ENCODE measurements at places on chromosomes 1 and 21. TPM values are rescaled to one million over a fixed set of nuclear protein-coding genes. Genes with fewer than 3 reads are reported as not detected.

TTC34 gene
- not detected for total RNA-seq

GRCh38 chr1:207691841-207692240 lies 46.9 kb downstream of the CR1L start:
- H3K36me3 ChIP-seq: no peaks in the 10 kb centered on the region
- H3K4me3 ChIP-seq: no peak overlapping the region
- H3K4me1 ChIP-seq: no peaks in the 10 kb centered on the region
- no peaks in the 10 kb centered on the region for H3K27me3 ChIP-seq

OR2T35 gene
- total RNA-seq: not detected

GRCh38 chr1:172826096-172826741 lies 167.3 kb downstream of the FASLG start:
- no peak overlapping the region for H3K4me3 ChIP-seq
- H3K4me1 ChIP-seq: no peaks in the 10 kb centered on the region
- DNase-seq: peak; percentile 32
- peak overlapping the region; percentile 66 for H3K27ac ChIP-seq

CRABP2 gene
- not detected for total RNA-seq

LGALS8 gene
- total RNA-seq: 13.0 TPM

DNA sequence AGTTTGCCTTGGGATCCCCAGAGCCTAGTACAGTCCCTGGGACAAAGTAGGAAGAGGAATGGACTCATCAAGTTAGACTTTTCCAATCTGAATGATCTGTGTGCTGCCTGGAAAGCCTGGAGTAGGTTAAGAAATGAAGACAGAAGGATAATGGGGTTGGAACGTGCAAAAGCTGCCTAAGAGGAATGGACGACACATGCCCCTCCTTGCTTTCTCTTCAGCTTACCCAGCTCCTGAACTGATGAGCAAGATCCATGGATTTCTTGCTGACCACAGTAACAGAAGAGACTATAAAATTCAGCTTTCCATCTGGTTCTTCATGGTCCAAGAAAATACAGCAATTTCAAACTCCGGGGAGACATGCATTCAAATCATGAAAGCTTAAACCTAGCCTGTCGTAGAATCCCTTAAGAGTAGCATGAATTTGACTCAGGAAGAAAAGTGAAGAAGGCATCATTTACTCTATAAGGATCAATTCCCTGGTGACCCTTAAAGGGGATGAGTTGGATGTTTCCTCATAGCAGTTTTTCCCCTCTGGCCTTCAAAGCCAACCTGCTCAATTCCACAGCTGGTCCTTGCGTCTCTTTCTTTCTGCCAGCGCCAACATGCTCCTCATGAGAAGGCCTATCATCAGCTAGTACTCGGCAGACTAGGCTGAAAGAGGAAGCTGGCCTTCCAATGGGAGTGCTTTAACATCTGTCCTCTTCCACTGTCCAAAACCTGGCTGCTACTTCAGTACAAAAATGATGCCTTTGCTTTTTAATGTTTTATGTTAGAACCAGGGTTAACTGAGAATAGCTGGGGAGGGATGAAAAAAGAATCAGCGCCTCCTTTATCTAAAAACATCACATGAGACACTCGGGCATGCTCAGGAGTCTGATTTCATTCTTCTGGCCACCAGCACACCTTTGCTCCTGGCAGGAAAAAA lies 5.7 kb upstream of the PEF1 start:
- no peak overlapping the region for H3K4me3 ChIP-seq
- H3K36me3 ChIP-seq: no peaks in the 10 kb centered on the region
- peak overlapping the region; percentile 56 for H3K27ac ChIP-seq
- H3K27me3 ChIP-seq: no peaks in the 10 kb centered on the region

GRCh38 chr1:206582971-206583706 lies 29.1 kb downstream of the EIF2D start:
- H3K4me3 ChIP-seq: no peak overlapping the region
- no peaks in the 10 kb centered on the region for H3K36me3 ChIP-seq
- H3K4me1 ChIP-seq: peaks cover 14% of the 10 kb centered on the region
- no peak for DNase-seq
- H3K27ac ChIP-seq: no peak overlapping the region

DNA sequence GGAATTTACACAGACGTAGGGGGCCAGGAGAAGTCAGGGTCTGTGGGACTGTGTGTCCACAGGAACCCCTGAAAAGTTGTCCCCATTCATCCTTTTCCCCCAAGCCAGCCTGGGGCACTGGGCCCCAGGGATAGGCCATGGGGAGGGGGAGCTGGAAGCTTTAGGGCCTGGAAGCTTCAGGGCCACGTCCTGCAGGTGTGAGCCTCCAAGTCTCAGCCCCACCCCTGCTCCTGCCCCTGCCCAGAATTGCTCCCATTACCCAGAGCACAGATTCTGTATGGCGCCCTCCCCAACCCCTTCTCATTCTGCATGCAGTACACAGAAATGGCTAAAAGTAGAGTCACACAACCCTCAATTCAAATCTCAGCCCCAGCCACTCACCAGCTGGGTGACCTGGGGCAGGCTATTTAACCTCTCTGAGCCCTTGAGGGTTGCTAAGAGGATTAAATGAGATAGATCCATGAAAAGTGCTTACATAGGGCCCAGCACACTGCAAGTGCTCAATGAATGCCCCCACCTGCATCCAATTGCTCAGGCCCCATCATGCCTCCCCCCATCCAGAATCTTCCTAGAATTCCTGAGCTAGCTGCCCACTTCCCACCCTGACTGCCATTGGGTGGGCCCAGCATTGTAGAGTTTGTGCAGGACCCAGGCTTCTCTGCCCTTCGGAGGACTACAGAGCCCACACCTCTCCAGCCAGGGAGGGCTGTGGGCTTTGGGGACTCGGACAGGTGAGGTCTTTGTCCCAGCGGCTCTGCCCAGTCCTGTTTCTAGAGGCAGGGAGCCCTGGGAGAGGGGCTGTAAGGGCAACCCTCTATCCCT lies 6.5 kb downstream of the RAP1GAP start:
- H3K27me3 ChIP-seq: peaks cover 45% of the 10 kb centered on the region
- H3K4me3 ChIP-seq: no peak overlapping the region
- no peak overlapping the region for H3K27ac ChIP-seq
- no peaks in the 10 kb centered on the region for H3K36me3 ChIP-seq
- H3K4me1 ChIP-seq: no peaks in the 10 kb centered on the region
